Choroid plexus epithelial cell (primary cell): ENCODE measurements at places on chromosomes 5 and 9.
A peak's percentile ranks its signal among the peaks of the same experiment; 100 is the strongest.

DNA sequence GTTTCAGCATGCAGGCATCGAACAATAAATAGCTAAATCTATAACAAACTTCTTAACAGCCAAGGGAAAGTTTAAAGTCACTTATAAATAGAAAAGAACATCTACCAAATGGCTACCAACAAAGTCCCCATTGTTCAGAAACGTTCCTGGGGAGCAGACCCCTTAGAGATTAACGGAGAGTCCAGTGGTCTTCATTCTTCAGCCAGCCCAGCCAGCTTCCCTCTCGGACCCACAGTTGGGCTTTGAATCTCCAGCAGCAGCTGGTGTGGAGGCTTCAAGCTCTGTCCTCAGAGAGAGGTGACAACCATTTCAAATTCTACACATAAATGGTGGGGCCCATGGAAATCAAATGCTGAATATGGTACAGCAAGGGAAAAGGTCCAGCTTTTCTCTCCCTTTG is 11.2 kb downstream of the ENC1 start:
- DNase-seq: no peak

- DNase-seq: no peak
These were observed 93.4 kb upstream of the CCDC112 start for GRCh38 chr5:115389799-115390382.

DNA sequence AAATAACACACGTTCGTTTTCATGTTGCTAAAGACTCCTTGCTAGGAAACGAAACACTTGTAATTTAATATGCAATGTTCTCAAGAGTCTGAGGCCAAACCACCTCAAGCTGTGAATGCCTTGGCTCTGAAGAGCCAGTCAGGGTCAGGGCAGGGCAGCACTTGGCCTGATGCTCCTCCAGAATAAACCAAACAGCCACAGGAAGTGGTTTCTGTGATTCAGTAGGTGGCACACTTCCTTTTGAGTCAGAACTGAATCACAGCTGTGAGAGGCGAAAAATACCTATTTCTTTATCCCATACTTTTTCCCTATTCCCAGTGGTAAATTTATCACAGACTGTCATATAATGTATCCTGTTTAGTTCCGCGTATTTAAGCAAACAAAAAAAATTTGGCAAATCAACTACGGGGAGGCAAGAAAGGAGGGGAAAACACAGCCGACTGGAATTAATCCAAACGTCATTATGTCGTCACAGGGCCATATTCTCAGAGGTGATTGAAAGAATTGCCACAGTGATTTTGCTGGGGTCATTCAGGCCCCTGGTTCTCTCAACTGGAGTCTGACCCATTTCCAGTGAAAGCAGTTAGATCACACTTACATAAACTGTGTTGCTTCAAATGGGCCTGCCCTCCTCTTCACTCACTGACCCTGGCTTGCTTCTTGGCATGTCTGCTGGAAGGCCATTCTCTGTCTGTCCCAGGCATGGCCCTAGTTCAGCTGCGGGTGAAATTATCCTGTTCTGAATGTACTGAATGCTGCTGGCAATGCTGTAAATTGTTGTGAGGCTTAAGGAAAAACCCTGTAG is 71.2 kb downstream of the ARRDC3 start:
- peak; percentile 100 for DNase-seq

- DNase-seq: peak; percentile 55
These were observed 21.9 kb downstream of the KDM4C start for GRCh38 chr9:6779417-6780241.

GRCh38 chr5:83548581-83548980 is 77.0 kb downstream of the VCAN start:
- DNase-seq: no peak

GRCh38 chr5:40374853-40375252 is 304.9 kb upstream of the PTGER4 start:
- peak; percentile 58 for DNase-seq

DNA sequence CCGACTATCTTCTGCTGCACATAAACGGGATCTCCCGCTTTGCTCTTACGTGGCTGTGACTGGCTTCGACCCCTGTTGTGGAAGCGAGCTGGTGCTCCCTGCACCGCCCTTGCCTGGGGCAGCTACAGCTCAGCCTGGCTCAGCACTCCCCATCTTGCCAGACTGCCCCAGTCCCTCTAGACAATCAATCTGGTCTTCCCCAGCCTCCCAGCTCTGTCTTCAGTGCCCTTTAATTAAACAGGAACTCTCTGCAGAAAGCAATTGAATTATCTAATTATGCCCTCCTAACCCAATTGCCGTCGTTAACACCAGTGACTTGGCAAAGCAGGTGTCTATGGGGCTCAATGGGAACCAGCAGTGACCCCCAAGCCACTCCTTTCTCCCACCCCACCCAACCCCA is 18.9 kb upstream of the NTNG2 start:
- DNase-seq: no peak

DNA sequence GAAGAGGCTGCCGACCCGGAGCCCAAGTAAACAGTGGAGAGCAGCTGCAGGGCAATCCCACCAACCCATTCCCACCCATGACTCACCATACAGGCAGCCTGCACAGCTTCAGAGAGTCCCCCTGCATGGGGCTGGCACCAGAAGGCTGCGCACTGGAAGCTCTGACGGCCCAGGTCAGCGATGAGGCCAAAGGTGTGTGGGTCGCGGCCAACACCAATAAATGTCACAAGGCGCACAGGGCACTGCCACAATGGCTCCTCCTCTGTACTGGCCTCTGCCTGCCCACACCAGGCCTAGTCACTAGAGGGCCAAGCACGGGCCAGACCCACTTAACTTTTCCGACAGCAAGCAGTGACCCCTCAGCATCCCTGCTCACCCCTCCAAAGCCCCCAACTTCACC is 3.0 kb upstream of the SRA1 start:
- DNase-seq: no peak

DNA sequence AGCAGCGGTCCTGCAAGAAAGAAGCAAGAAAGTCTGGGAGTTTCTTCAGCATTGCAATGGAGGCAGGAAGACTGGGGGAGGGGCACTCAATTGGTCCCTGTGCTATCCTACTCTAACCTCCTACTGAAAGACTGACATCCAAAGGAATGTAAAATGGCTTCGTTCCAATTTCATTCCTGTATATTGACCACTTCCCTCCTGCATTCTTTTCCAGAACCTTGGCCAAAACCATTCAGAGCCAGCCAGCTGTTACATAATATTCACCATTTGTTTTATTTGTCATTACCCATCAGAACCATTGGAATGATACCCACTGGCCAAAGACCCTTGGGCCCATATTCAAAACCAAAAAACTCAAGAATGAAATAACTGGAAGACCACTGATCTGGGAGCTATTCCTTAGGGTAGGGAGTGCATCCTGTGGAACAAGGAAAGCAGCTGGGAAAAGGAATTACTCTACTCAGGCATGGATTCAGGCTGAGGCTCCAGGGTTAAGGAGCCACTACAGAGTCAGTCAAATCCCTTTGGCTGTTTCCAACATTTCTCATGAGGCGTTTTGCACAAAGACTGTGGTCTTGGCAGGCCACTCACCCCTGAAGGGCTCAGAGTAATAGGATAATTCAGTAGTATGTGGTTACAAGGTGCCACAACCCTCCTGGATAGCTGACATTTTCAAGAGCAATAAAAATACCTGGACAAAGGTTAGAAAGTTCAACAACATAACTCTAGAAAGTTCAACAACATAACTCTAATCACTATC is 148.7 kb upstream of the SLC1A3 start:
- DNase-seq: peak; percentile 41

GRCh38 chr5:92599217-92599810 is 981.7 kb downstream of the NR2F1-AS1 start:
- DNase-seq: no peak

DNA sequence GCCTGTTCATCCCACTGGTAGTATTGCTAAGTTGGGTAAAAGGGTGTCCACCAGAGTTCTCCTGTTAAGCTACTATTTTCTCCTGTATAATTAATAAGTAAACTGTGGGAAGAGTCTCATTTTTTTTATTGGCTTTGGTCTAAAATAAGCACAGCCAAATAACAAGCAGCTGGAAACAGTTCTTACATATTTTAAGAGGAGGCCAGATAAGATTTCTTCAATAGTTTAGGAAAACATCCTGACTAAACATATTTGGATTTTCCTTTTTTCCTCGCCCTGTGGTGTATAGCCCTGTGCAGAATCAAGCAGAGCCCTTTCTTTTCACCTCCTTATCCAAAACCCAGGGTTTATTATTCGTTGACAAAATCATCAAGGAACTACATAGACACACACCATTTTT is 122.2 kb upstream of the ZNF608 start:
- no peak for DNase-seq

DNA sequence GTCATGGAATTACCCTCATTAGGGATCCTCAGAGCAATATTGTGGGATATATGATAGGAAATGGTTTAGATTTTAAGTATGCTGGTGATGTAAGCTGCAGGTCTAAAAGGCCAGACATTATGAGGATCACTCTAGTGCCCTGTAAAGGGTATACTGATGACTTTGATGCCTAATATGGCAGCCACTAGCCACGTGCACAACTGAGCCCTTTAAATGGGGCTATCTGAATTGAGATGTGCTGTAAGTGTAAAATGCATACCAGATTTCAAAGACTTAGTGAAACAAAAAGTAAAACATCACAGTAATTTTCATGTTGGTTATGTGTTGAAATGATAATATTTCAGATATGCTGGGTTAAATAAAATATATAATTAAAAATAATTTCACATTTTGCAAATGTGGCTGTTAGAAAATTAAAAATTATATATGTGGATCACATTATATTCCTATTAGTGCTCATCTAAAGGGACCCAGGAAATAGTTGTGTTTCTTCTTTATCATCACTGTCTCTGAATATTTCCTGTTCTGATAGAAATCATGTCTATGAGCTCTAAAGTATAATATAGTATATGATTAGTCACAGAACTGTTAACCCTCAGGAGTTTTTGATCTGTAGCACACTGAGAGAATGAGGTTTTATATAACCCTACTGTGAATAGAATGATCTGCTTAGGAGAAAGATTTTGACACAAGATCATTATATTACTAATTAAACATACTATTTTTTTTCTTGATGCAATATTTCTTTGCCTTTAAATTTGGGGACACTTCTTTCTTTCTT is 50.1 kb downstream of the OSTF1 start:
- DNase-seq: no peak

DNA sequence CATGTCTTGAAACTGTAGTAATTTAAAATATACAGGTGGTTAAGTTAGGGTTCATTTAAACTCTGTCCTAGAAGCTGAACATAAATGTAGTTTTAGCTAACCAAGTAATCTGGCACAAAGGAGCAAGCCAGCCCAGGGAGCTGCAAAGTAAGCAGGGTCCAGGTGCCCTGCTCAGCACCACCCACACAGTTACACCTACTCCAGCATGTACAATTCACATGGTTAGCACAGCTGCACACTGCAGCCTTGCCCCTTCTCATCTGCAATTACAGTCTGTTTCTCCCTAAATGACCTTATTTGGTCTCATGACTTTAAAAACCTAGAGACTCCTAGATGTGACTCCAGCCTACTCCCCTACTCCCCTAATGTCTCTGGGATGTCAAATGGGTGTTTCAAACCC is 128.4 kb downstream of the EPB41L4A start:
- DNase-seq: no peak

- DNase-seq: no peak
These were observed 15.8 kb downstream of the CORO2A start for GRCh38 chr9:98176391-98177259.

DNA sequence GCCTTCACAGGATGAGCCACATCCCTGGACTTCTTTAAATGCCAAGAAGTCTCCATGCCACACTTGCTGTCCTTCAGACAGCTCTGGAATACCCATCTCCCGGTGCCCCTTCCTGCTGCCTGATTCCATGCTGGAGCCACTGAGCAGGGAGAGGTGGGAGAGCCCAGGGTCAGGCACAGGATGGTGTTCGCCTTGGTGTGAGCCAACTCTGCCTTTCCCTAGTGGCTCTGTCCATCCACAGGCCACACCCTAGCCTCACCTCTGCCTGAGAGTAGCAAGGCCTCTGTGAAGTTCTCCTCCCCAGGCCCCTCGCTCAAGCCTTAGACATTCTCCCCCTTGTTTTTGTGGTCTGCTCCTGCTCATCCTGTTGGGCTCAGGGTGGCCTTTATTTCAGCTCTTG is 54.2 kb upstream of the ANGPTL2 start:
- DNase-seq: no peak

GRCh38 chr5:90932052-90932699 is 373.6 kb downstream of the ADGRV1 start:
- peak; percentile 89 for DNase-seq

DNA sequence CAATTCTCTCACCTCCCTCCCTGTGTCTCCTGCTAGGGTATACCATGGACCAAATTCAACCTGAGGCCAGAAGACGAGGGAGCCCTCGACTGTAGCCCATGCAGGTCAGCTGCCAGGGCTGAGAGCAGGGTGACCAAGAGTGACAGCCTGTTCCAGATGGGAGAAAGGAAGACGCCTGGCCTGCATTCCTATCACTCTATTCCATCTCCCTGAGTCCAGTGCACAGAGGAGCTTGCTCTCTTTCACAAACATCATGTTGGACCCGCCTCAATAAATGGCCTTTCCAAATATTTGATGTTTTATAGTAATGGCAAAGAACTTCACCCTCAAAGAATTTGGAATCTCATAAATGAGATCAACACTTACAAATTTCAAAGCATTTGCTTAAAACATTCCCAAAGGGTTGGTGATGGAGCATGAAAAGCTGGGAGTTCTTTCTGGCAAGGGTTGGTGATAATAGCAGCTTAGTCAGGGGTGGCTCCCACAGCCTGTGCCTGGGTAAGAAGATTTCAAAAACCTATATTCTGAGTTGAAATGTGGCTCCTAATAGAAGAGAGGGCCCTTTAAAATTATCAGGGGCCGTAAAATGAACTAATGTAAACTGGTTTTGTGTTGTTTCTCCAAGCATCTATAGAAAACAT is 393.1 kb downstream of the EFNA5 start:
- no peak for DNase-seq

- no peak for DNase-seq
These were observed 8.5 kb downstream of the ANKS6 start for GRCh38 chr9:98787766-98788335.

GRCh38 chr9:97041898-97042297 is 3.0 kb upstream of the CTSV start:
- no peak for DNase-seq

GRCh38 chr5:115543365-115544042 is 1.1 kb downstream of the FEM1C start:
- DNase-seq: peak; percentile 75

DNA sequence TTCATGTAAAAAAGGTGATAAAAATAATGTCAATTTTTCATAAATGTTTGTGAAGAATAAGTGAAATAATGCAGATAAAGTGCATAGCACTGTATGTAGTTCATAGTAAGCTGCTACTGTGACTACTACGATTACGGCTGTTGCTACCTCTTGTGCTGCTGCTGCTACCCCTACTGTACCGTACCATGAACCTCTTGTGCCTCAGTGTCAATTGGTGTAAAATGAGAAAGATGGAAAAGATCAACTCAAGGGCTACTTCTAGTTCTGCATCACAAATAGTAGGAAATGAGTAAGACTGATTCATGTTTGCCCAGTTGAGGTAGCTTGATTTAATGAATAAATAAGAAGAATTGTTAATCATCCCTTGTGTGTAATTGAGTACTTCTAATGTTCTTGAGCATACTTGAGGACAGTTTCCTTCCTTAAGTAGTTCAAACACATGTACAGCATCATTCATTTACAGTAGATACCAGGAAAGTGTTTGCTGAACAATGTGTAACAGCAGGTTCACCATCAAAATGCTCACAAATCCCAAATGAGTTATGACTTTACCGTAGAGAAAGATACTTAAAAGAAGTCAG is 200.0 kb upstream of the ATP10B start:
- DNase-seq: no peak
